HFFc6 (cell line): ENCODE measurements at places on chromosomes 13 and 19. TPM values are rescaled to one million over a fixed set of nuclear protein-coding genes. Genes with fewer than 3 reads are reported as not detected.

GRCh38 chr13:63910511-63910910 is 2494.9 kb upstream of the PCDH20 start:
- no peak for DNase-seq

PLPPR3 gene
- not detected in 3 replicates for total RNA-seq

- DNase-seq, result no peak
Observed at GRCh38 chr13:112434937-112435523, 58.9 kb downstream of the SPACA7 start.

ZNF69 gene
- 3.7 to 8.5 TPM (median 7.2 TPM) in 3 replicates for total RNA-seq

DNA sequence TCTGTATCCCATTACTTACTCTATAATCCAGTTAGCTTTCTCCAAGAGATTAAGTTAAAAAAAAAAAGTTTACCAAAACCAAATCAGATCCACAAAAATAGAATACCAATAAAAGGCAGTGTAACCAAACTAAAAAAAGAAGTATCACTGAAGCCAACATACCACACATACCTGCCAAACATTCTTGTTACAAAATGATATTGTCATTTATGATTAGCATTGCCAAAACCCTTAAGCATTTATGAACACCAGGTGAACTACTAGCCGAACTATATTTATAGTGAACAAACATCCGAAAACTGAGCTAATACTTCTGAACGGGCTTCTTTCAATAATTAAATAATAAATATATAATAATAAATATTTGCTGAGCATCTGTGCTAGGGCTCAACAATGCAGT is 59.1 kb upstream of the EEF1AKMT1 start:
- DNase-seq, result no peak
